ENCODE measurements at places on chromosomes 1 and 21. TPM values are rescaled to one million over a fixed set of nuclear protein-coding genes. Genes with fewer than 3 reads are reported as not detected.

DNA sequence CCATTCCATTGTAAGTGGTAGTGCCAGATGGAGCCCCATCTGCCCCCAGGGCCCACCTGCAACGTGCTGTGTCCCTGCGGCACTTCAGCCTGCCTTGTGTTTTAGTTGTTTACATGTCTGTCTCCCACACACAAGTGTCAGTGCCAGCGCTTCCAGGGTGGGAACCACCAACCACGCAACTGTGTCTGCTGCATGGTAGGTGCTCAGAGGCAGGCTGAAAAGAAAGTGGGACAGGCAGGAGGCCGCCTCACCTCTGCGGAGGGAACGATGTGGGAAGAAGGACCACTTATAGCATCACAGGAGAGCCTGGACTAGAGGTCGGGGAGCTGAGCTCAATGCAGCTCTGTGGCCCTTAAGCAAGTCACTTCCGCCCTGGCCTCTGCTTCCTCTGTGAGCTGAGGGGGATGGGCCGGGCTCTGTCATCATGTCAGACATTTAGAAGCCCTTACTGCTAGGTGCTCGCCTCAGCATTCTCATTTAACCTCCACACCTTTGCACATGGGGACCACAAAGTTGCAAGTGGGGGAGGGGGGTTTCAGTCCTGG, 17.9 kb downstream of the SLC9A1 start:
- peak; percentile 69 for DNase-seq

- no peak for DNase-seq
These were observed 109.1 kb downstream of the GRIK3 start for GRCh38 chr1:36925251-36925650.

DNA sequence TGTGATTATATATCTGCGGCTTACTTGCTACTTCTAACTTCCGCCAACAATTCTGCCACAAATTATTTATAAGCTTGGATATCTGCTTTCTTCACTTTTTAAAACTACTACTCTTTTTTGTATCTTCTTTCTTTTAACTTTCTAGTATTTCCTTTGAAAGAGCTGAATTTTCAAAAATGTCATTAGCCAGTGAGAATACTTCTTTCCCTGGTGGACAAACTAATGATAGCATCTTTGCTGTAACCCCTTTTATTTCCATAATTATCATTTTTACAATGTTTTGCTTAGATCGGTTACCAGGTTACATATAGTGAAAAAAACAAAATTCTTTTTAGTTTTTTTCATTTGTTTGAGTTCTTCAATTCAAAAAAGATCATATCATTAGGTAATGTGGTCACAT, 355.9 kb upstream of the ADGRL4 start:
- DNase-seq, result no peak

- no peak for DNase-seq
These were observed 1.2 kb downstream of the KHDRBS1 start for GRCh38 chr1:32014948-32015273.

DNA sequence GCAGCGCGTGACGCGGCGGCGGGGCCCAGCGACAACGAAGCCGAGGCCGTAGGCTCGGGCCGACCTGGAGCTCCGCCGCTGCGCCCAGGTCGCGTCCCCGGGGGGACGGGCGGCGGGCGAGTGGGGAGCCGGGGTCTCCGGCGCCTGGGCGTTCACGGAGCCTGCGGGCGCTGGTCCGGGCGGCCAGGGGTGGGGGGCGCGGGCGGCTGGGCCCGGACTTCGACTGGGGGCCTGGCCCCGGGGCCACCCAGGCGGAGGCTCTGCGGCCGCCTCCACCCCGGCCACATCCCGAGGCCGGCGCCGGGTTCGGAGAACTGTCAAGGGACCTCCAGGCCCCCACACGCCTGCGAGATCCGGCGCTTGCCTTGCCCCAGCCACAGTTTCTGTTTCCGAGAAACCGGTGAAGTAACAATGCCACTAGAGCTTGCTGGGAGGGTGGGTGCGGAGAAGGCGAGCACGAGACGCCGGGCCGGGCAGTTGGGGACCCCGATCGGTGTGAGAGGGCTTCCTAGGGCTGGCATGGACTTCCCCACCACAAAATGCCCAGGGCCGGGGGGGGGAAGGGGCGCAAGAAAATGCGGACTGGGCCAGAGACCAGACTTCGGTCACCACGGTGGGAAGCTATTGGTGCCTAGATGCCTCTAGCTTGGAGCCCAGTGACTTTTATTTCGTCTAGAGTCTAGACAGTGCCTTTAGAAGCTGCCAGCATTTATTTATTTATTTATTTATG, 501 bp downstream of the FBXO6 start:
- DNase-seq, result peak; percentile 65

MATN1 gene
- total RNA-seq, result 0.13 TPM

Data from kidney (tissue), 22 donors.